DMS153 (cell line): ENCODE measurements at places on chromosomes 1 and 21.

DNA sequence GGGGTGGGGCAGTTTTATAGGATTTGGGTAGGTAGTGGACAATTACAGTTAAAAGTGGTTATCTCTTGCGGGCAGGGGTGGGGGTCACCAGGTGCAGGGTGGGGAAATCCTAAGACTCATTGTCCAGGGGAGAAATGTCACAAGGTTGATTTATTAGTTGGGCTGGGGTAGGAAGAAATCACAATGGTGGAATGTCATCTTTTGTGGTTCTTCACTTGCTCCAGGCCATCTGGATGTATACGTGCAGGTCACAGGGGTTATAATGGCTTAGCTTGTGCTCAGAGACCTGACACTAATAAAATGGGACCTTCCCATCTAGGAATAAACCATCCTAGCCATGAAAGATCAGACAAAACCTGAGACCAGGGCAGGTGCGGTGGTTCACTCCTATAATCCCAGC, 11.5 kb downstream of the TEX46 start:
- DNase-seq = no peak

DNA sequence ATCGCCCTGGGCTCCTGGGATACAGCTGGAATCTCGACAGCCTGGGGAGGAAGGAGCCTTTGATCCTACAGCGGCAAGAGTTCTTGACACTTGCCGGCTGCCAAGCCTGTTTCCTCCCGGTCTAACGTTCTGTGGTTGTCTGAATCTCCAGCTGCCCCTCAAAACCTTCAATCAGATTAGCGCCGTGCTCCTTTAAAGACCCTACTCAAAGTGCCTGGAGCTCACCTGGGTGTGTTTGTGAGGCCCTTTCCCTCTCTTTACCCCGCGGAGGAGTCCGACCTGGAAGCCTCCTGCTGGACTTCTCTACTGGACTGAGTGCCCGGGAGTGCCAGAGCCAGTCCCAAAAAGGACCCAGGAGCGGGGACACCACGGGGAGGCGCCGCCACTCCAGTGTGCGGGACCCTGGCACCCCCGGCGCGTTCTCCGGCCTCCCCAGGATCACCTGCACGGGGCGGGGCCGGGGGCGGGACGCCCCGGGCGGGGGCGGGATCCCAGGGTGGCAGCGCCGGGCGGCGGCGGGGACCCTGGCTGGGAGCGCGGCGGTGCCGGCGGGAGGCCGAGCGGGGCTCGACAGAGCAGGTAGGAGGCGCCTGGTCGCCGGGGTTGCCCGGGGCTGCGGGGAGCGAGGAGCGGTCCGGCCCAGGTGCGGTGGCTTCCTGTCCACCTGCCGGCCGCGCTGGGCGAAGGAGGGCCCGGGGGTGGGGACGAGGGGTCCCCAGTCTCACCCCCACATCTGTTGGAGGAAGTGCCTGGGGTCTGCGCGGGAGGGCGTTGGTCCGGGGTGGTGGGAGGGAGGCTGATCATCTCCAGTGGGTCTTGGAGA, at the start of gene NCMAP:
Gene NCMAP, plus strand, starts transcription at position 497 of the 823 bp plus-strand sequence. CDS start 39,344 bp downstream, outside the sequence.
- no peak for DNase-seq

DNA sequence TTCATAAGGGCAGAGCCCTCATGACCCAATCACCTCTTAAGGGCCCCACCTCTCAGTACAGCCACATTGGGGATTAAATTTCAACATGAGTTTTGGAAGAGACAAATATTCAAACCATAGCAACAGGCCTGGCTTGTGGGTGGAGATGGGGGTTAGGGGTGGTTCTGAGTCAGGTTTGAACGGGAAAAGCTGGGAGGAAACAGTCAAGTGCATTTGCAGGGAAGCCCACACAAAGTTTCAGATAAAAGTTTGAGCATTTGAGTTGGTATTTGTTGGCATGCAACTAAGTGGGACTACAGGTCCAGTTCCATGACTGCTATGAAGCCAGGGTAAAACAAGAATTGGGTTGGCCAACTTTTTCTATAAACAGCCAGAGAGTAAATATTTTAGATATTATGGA, 21.0 kb upstream of the PADI2 start:
- DNase-seq = no peak

- DNase-seq = no peak
Observed at GRCh38 chr1:61498342-61498741, 226.6 kb downstream of the TM2D1 start.

DNA sequence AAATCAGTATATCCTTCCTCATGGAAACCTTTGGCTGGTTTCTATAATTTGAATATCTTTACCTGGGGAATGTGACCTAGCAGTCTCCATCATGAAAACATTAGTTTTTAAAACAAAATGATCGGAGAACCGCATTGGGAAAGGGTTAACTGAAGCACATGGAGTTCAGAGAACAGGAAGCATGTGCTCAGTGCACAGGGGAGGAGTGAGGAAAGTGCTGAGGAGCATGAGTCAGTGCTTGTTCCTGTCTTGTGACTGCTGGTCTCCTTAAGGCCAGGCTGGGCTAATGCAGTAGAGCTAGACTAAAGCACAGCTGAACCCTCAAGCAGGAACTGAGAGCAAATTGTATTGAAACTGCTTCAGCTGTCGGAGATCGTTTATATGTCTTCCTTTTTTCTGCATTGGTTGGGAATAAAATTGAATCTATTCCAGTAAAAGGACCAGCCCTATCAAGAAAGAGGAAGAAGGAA, 5.8 kb downstream of the IFI16 start:
- DNase-seq = no peak
